Skin of body (tissue), 3 donors: ENCODE measurements at places on chromosomes 13 and 19. TPM values are rescaled to one million over a fixed set of nuclear protein-coding genes. Genes with fewer than 3 reads are reported as not detected.

The C5AR1 gene
- 3.3 TPM for total RNA-seq

The JOSD2 gene
- 8.1 TPM for total RNA-seq

The KCNJ14 gene
- 1.2 TPM for total RNA-seq

The SULT2A1 gene
- total RNA-seq, result not detected

The TMIGD2 gene
- total RNA-seq, result 0.49 TPM

The LILRB3 gene
- 4.2 TPM for total RNA-seq

The ZNF83 gene
- 78.2 TPM for total RNA-seq

The SLC25A15 gene
- total RNA-seq, result 9.0 TPM

The ADGRE1 gene
- 0.79 TPM for total RNA-seq

The EFNA2 gene
- total RNA-seq, result 0.39 TPM

The ZNF738 gene
- total RNA-seq, result 10.0 TPM

DNA sequence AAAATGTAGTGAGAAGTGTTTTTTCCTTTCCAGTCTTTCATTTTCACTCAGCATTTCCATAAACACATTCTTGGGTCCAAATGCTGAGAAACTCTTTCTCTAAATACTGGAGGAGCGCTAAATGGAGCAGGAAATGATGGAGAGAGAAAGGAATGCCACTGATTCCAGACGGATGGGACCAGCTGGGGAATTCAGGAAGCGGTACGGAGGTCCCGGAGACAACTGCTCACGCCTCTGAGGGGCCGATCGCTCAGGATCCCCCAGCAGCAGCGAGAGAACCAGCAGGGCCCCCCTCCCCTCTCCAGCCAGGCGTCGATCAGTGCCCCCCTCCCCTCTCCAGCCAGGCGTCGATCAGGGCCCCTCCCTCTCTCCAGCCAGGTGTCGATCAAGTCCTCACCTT lies 13.2 kb downstream of the RASA3 start:
- DNase-seq, result peak; percentile 97

GRCh38 chr19:47598407-47599349 lies 10.3 kb upstream of the BICRA start:
- DNase-seq, result no peak

- no peak for DNase-seq
Observed at GRCh38 chr13:23086968-23087623, 93.7 kb upstream of the SGCG start.

GRCh38 chr13:36282821-36283432 lies 14.7 kb downstream of the CCDC169 start:
- DNase-seq, result peak; percentile 26

DNA sequence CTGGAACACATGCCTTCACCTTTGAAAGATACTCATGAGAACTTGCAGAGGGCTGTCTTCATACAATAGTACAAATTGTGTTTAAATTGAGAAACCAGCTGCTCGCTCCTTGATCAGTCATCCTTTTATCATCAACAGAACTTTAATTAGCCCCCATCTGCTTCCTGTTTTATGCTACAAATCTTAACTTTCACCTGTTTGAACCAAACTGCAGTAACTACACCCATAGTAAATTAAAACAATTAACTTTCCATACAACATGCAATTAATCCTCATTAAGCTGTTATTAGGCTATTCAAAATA lies 85.2 kb downstream of the FOXO1 start:
- no peak for DNase-seq

GRCh38 chr13:78015782-78016181 lies 97.2 kb upstream of the EDNRB start:
- no peak for DNase-seq

- no peak for DNase-seq
Observed at GRCh38 chr19:12754465-12755196, 3.0 kb downstream of the BEST2 start.

- no peak for DNase-seq
Observed at GRCh38 chr13:39044536-39044935, 6.3 kb downstream of the NHLRC3 start.

GRCh38 chr13:98396071-98396710 lies 180.7 kb downstream of the STK24 start:
- DNase-seq, result no peak

DNA sequence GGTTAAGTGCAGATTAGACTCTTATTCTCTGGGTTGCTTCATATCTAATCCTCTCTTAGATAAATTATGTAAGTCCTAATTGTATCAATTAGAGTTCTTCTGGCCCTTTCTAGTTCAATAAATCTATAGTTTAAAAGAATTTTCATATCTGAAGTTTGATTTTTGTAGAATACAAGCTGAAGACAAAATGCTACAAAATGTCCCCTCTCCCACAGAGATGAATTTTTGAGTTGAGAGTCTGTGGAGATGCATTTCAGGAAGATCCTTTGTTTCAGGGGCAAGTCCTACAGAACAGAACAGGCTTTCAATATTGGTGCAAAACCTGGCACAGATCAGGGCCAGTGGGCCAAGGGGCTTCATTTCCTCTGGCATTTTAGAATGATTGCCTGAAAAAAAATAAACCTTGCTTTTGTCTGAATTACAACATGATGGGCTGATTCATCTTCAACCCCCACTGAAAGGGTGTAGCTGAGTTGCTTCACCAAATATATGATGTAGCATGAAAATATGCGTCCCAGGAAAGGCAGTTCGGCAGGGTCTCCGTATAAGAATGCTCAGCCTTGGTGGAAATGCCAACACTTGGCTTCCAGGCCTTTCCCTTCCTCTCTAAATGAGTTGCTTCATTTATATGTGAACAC lies 6.4 kb upstream of the IPO5 start:
- no peak for DNase-seq

DNA sequence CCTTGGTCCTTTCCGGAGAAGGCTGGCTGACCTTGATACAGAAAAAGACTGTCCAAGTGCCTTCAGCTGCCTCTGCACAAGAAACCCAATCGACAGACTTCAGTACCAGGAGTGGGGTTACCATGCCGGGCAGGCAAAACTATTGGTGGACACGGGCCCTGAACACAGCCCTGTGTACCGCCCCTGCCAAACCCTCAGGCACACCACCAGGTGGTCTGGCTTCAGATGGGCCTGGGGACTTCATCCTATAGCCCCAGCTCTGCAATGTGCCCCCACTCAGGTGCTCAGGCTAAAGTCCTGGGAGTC lies 17.5 kb downstream of the TCF3 start:
- DNase-seq, result no peak

DNA sequence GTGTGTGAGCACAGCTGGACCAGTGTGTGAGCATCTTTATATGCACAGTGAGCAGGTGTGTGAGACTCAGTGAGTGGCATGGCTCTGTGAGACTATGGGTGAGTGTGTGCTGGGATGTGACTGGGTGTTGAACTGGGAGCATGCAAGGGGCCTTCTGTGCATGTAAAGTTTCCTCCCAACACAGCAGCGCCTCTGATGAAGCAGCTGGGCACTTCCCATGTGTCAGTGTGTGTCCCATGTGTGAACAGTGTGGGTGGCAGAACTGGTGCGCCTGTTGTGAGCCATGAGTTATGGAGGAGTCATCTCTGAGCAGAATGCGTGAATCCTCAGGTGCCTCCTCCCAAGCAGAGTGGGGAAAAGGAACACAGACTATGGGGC lies 24.1 kb downstream of the LGALS16 start:
- DNase-seq, result no peak

- DNase-seq, result peak; percentile 7
Observed at GRCh38 chr19:35908973-35909683, 1.0 kb upstream of the TYROBP start.

DNA sequence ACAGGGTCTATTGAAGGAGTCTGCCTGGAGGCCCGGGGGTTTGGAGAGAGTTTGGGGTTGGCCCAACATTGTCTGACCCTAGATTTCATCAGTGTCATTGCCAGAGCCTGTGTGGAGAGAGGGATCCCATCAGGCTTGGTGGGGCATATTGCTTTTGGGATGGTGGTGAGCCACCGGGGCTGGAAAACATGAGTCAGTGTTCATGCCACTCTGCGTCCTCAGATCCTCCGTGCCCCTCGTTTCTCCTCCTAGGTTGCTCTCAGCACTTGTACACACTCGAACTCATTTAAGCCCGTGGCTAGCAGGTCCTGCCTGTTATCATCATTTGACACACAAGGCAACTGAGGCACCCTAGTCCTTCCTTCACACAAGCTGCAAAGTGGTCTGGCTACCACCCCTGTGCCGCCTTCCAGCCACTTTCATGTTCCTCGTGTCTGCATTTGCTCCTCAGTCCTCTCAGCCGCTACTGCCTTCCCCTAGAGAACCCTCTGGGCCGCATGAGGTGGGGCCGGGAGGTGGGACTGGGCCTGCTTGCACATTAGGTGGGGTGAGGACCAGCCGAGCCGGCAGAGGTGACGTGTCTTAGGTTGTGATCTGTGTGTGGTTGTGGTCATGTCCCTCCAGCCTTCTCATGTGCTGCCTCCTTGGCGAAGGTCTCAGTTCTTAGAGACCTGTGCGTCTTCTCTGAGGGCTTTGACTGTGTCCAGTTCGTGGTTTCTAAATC lies 3.6 kb downstream of the NACC1 start:
- DNase-seq, result no peak

GRCh38 chr19:21587117-21587461 lies 81.7 kb downstream of the ZNF429 start:
- no peak for DNase-seq

DNA sequence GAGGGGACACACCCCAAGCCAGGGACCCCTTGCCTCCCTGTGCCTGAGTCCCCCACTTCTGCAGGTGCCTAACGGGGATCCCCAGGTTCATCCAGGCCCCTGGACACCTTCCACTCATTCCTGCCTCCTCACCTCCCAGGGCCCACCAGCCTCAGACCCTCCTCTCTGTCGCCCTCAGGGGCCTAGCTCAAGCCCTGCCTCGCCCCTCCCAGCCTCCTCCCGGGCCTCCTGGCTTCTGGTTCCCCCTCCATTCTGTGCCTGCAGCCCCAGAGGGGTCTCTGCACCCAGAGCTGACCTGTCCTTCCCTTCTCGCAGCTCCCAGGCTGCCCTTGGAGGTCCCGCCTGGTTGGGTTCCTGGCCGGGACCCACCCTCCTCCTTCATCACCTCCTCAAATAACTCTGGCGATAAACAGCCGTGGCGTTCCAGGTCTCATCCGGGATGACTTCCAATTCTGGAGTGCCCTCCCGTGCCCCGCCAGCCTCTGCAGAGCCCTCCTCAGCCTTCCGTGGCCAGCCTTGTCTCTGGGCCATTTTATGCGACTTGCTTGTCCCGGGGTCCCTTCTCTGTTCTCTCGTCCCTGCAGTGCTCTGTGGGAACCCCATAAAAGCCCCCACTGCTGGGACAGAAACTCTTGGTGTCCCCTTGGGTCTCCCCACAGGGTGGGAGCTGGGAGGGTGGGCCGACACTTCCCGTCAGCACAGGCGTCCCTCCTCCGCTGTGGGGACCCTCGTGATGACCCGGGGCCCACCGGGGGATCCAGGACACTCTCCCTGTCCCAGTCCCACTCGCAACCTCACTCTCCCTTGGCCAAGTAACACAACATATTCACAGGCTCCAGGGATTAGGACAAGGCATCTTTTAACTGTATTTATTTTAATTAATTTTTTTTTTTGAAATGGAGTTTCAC lies 9.2 kb downstream of the JOSD2 start:
- no peak for DNase-seq

DNA sequence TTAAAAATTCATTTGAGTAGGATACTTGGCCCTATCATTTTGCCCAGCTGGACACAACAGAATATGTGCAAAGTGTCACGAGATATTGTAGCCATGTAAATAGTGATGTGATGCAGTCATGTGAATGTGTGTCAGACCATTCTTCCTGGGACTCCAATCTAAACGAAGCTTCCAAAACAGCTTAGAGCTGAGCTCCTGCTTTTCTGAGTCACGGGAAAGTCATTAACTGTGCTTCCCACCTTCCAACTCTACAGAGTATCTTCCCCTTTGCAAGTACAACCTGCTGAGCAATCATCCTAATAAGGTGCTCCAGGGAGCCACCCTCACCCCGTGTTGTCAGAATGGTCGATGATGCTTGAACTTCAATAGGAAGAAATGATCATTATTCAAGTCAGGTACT lies 294.7 kb downstream of the MYO16 start:
- DNase-seq, result no peak

GRCh38 chr19:1379961-1380489 lies 3.7 kb upstream of the NDUFS7 start:
- no peak for DNase-seq

DNA sequence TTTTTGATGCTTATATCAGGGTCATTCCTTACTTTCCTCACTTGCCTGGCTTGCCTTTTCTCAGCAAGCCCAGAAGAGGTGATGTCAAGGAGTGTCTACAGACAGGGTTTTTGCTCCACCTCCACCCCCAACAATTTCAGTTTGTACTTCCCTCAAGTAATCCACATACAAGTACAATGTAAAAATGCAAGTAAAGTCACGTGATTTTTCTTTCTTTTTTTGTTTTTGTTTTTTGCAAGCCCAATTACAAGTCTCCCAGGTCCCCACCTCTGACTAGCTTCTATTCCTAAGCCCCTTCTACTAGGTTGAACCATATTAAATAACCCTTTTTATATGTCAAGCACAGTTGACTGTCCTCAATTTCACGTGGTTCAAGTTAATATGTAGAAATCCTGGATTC lies 579.6 kb downstream of the DIAPH3 start:
- no peak for DNase-seq

- DNase-seq, result peak; percentile 80
Observed at GRCh38 chr13:37175996-37176395, 70.5 kb upstream of the CSNK1A1L start.

GRCh38 chr19:46787331-46788261 lies 798 bp downstream of the SLC1A5 start:
- DNase-seq, result peak; percentile 29

GRCh38 chr19:18418483-18419194 lies 559 bp upstream of the SSBP4 start:
- DNase-seq, result peak; percentile 67
